Stimulated activated CD8-positive, alpha-beta memory T cell treated with anti-CD3 and anti-CD28 coated beads, Interleukin-4, amount 100 ng/mL, for 1 hour (primary cell): ENCODE measurements at places on chromosomes 5 and 9.

DNA sequence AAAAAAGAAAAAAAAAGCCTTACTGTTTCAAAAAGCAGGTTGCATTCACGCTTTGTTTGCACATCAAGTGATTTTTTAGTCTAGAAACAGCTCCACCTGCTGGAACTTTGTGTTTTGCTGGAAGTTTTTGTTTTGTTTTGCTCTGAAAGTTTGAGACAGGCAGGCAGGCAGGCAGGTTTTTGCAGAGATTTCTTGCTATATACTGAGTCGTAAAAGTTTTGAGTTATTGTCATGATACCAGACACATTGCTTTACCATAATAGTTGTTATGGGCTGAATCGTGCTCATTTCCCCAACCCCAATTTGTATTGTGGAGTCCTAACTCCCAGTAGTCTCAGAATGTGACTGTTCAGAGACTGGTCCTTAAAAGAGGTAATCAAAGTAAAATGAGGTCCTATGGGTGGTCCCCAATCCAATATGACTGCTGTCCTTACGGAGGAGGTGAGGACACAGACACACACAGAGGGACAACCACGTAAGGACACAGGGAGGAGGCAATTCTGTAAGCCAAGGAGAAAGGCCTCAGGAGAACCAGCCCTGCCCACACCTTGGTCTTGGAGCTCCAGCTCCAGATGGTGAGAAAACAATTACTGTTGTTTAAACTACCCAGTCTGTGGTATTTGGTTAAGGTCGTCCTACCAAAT is 20.9 kb downstream of the OR2Y1 start:
- no peak for DNase-seq

- DNase-seq: no peak
These were observed 226.5 kb upstream of the NREP start for GRCh38 chr5:111983459-111983858.

GRCh38 chr5:7592910-7593309 is 197.0 kb downstream of the ADCY2 start:
- DNase-seq: no peak

GRCh38 chr9:73872701-73873100 is 624.4 kb upstream of the RORB start:
- no peak for DNase-seq

DNA sequence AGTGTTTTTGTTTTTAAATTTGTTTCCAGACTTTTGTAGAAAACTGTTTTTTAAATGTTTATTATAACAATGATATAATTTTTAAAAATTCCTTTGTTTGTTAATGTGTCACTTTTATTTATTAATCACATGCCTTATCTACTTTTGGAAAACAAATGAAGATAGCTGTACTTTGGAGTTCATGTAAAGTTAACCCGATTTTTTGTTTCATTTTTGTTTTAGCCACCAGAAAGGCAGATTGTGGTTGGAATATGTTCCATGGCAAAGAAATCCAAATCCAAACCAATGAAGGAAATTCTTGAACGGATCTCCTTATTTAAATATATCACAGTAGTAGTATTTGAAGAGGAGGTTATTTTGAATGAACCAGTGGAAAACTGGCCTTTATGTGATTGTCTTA is 13.1 kb downstream of the PPIP5K2 start:
- DNase-seq: no peak
